ENCODE measurements at places on chromosomes 5 and 9.

- no peak for DNase-seq
Observed at GRCh38 chr5:173011566-173011965, 28.0 kb downstream of the ATP6V0E1 start.

DNA sequence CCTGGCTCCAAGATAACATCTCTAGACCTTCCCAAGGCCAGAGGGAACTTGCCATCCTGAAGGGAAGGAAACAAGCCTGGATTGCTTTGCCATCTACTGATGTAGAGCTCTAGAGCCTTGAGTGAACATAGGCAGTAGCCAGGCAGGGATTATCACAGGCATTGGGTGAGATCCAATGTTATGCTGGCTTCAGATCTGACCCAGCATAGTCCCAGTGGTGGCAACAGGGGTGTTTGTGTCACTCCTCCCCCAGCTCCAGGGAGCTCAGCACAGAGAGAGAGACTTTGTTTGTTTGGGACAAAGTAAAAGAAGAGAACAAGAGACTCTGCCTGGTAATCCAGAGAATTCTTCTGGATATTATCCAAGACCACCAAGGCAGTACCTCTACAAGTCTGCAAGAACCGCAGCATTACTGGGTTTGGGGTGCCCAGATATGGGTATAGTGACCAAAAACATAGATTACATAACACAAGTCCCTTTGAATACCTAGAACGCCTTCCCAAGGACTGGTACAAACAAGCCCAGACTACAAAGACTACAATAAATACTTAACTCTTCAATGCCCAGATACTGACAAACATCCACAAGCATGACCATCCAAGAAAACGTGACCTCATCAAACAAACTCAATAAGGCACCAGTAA, 137.6 kb upstream of the DAPK1 start:
- no peak for DNase-seq

DNA sequence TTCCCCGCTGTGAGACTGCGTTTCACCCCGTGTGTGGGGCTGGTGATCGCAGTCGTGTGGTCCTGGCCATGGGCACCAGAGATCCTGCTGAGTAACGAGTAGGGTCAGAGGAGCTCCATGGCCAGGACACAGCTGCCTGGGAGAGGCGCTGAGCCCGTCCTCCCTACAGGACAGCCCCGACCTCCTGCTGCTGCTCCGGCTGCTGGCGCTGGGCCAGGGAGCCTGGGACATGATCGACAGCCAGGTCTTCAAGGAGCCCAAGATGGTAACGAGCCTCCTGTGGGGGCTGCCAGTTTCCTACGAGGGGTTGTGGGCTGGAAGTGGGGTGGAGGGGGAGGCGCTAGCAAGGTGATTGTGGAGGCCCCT, 11.0 kb downstream of the NELFB start:
- no peak for DNase-seq

DNA sequence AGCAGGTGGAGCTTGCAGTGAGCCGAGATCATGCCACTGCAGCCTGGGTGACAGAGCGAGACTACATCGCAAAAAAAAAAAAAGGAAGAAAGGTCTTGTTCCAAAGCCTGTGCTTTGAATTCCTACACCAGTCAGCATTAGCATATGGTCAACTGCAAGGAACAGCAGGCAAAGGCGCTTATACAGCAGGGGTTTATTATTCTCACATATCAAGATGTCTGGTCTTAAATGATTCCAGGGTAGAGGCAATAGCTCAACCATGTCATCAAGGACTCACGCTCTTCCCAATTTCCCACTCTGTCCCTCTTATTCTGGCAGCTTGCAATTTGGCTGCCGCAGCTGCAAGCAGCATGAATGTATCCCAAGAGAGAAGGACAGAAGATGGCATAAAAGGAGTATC, 28.6 kb upstream of the HRH2 start:
- DNase-seq: no peak

GRCh38 chr5:168713051-168713450, 133.9 kb upstream of the PANK3 start:
- no peak for DNase-seq

DNA sequence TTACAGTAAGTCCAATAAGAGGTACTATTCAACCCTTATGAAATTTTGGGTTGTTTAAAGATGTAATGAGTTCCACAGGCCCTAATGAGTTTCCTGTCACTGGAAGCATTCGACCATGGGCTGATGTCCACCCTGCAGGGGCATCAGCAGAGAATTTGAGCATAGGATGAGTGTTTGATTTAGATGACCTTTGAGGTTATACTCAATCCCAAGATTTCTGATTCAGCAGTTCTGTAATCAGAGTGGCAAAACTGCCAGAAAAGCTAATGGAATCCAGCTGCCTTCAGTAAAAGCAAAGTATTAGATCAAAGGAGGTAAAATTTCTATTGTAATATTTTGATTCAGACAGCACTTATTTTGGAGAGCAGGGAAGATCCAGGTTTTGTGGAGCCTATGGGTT, 68.3 kb downstream of the COX7C start:
- DNase-seq: no peak

GRCh38 chr5:43555895-43556606, 826 bp downstream of the PAIP1 start:
- peak; percentile 51 for DNase-seq

DNA sequence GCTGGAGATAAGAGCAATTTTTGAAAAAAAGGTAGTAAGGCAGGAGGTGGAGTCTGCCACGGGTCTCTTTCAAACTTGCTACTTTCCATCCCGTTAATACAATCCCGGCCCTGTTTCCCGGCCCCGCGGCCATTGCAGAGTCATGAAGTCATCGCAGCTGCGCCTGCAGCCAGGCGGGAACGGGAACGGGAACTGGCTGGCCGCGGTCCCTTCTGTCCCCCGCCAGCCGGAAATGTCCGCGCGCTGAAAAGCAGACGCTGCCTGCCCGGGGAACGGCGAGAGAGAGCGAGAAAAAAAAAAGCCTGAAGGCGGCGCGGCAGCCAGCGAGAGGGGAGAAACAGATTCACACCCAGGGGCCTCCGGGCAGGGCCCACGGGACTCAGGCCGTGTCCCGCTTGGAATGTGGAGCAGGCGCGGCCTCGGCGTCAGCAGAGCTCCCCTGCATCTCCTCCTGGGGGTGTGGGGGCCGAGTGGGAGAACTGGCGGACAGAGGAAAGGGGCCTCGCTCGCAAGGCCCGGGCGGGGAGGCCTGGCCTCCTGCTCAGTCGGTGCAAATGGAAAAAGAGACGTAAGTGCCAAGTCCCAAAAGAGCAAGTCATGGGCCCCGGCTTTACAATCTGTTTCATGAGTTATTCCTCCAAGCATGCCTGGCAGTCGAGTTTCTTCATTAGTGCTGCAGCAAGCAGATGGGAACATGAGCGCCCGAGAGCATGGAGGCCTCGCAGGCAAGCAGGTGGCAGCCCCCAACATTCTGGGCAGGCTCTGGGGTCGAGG, 201.2 kb upstream of the GAS1 start:
- DNase-seq: no peak

DNA sequence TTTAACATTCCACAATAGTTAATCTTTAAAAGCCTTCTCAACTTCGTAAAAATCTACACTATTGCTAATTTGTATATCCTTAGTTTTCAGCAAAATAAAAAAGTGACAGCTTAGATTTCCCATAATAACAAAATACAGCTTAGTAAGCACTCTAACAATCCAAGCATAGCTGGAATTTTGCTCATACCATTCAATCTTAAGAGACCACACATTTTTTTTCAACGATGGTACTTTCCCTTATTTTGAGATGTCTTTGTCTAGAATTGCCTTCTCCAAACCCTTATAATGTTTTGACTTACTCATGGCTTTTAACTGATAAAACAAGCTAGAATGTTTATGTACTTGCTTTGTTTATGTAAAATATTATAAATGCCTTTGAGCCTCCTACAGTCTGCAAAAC, 65.6 kb downstream of the HOMER1 start:
- no peak for DNase-seq

DNA sequence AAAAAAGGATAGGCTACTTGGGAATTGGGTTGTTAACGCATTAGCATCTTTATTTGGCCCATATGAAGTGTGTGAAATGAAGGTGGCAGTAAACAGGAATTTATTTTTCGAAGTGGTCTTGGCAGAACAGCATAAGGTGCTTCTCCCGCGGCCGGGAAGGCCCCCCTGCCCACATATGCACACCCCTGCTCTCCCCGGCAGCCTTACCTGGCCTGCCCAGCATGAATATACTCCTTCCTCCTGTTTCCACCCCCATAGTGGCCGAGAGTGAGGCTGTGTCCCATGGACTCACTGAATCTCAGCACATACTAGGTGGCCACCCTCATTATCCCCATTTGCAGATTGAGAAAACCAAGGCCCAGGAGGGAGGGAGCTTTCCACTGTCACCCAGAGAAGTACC, 54.0 kb upstream of the OLFM1 start:
- no peak for DNase-seq

DNA sequence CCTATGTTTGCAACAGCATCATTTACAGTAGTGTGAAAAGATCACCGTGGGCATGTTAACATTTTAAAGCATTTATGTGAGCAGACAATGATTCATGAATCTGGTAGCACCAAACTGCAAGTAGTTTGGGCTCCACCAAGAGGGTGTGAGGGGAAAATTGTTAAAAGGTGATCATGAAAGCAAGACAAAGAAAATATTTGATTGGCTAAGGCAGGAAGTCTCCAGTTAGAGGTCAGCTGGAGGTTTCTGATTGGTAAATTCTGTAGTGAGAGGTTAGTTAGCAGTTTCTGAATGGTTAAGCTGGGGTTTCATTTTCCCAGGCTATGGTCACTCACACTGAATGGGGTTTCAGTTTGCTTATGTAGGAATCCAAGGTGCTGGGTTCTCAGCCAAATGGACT, 13.5 kb upstream of the DRD1 start:
- DNase-seq: no peak

- DNase-seq: no peak
Observed at GRCh38 chr5:39815711-39816110, 390.9 kb upstream of the DAB2 start.

GRCh38 chr5:129001841-129002526, 36.7 kb downstream of the SLC27A6 start:
- no peak for DNase-seq

DNA sequence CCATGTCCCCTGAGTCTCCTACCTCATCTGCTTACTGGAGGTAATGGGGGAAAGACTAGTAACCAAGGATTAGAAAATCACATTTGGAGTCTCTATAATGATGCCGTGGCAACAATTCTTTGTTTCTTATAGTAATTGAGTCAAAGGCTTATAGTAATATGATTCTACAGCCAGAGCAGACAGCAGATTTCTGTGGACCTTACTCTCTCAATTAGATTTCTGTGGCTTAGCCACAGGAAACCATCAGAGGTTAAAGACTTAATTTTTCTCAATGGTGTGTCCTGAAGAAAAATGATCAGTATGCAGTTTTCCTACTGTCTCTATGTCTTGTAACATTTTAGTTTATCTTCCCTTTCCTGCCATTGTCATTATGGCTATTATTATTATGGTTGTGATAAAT, 59.3 kb upstream of the CD180 start:
- no peak for DNase-seq

- no peak for DNase-seq
Observed at GRCh38 chr5:57082441-57083067, 91.3 kb upstream of the GPBP1 start.

- DNase-seq: no peak
Observed at GRCh38 chr5:55547781-55548180, 13.0 kb upstream of the PLPP1 start.

DNA sequence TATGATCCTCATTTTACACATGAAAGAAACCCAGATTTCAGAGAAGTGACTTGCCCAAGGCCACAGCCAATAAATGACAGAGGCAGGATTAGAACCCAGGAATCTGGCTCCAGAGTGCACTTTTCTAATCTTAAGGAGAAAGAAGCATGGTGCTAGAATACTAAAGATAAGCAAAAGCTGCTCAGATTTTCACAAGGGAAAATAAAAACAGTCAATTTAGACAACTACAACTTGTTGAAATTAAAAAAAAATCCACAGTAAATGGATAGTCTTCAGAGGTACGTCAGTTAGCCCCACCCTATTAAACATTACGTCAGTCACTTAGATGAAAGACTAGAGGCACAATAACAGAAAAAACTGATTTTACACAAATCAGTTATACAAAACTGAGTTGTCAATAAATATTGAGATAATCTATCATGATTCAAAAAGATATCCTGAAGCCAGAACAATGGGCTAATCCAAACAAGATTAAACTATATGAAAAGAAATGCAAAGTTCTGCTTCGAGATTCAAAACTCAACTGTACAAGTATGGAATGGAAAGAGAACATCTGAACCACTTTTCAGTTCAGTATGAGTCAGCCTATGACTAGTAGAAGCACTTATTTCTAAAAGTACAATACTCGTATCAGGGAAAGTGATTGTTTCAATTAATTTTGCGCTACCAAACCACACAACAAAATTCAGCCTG, 9.3 kb downstream of the TMEM245 start:
- DNase-seq: no peak

DNA sequence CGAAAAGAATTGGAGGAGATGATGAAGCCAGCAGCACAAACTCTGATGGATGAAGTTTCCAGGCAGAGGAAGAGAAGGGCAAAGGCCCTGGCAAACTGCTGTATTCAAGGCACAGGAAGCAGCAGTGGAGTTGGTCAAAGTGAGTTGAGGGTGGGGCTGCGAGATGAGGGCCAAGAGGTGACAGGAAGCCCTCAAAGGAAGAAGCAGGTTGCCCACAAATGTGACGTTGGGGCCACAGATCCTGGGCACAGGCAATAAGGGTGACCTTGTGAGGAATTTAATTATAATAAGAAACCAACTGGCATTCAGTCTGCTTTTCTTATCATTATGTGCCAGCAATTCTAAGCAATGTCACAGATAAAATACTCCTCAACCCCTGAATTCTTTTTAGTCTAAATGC, 261.8 kb downstream of the CTNND2 start:
- DNase-seq: no peak

DNA sequence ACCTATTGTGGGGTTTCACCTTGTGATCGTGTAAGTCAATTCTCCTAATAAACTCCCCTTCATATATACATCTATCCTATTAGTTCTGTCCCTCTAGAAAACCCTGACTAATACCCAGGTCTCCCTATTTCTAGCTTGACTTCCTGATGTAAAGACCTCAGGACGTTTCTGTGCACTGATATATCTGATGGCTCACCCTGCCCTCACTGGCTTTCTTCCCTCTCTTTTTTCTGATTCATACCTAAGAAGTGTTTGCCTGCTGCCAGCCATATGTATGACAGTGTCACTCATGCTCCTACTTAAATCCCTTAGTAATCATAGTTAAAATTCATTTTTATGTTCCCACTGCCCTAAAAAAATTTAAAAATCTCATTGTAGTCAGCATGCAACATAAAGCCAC, 124.8 kb upstream of the CCNG1 start:
- no peak for DNase-seq

DNA sequence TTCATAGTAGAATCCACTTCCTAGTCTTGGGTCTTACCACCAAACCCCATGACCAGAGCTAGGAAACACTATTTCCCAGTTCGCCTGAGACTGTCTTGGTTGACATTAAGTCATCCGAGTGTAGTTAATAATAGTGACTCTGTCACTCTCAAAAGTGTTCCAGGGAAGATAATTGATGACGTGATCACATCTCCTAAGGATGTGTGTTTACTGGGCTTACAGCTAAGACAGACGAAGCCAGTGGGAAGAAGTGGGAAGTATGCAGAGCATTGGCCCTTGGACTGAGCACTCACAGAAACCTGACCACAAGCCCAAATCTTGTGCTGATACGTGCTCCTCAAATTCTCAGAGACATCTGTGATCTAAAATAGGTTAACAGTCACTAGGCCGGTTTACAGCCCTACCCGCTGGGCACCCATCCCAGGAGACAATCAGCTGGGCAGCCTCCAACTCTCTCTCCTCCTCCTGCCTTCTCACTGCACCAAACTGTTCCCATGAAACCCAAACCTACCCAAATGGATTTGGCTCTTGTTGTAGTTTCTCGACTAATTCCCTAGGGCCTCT, 316.6 kb downstream of the TLE1 start:
- DNase-seq: no peak

All from H54 (cell line).